ENCODE measurements at places on chromosomes 1 and 21.

DNA sequence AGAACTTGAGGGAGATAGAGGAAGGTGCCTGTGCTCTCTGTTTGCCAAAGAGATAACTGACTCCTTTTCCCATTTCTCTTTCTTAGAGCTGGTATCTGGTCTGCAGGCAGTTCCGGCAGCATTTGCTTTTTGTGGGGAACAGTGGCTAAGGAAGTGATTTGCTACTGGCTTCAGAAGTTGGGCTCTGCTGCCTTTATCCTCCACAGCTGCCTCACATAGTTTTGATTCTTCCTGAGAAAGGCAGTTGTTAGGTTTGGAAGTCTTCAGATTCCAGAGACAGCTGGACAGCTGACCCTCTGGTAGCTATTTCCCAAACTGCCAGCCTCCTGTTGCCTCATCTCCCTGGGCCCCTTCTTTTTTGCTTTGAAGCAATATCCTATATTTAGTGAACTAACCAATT is 62.6 kb upstream of the MACF1 start:
- no peak for DNase-seq

DNA sequence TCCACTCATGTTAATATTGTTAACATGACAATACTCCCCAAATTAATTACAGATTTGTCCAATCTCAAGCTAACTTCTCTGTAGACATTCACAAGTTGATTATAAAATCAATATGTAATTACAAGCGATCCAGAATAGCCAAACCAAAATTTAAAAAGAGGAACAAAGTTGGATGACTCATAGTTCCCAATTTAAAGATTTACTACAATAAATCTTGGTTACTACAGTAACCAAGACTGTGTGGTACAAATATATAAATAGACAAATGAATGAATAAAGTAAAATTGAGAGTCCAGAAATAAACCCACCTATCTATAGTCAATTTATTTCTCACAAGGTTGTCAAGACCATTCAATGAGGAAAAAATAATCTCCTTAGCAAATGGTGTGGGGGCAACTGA is 7.1 kb upstream of the KRTAP10-4 start:
- DNase-seq = no peak

DNA sequence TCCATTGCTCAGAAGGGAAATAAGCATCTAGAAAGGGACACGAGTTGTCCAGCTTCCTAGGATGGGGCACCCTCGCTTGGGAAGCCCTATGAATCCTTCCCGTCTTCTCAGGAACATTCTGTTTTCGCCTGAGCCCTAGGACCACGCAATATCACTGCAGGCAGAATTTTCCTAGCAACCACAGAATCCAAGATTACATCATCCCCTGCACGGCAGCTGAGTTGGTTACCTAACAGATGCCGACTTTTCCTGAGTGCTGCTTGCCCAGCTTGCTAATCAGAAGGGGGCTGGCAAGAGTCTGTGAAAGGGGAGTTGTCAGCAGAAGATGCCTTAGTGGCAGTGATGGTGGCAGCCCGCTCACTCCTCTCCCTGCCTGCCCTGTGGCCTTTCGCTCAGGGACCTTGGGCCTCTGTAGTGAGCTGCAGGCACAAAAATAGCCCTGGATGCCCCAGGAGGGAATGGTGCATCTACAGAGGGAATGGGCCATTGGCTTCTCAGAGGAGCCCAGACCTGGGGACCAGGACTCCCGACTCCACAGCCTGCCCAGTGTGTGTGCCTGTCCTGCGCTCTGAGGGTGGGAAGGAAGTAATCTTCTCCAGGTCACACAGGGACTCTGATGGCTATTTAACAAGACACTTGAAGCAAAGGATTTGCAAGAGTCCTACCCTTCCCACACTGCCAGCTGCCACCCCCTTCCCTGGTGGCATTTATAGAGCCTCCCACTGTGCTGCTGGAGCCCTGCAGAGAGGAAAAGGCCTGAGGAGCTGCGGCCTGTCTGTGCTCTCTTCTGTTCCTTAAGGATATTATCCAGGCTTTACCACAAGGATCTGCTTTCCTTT is 28.9 kb upstream of the CLSTN1 start:
- DNase-seq = no peak

DNA sequence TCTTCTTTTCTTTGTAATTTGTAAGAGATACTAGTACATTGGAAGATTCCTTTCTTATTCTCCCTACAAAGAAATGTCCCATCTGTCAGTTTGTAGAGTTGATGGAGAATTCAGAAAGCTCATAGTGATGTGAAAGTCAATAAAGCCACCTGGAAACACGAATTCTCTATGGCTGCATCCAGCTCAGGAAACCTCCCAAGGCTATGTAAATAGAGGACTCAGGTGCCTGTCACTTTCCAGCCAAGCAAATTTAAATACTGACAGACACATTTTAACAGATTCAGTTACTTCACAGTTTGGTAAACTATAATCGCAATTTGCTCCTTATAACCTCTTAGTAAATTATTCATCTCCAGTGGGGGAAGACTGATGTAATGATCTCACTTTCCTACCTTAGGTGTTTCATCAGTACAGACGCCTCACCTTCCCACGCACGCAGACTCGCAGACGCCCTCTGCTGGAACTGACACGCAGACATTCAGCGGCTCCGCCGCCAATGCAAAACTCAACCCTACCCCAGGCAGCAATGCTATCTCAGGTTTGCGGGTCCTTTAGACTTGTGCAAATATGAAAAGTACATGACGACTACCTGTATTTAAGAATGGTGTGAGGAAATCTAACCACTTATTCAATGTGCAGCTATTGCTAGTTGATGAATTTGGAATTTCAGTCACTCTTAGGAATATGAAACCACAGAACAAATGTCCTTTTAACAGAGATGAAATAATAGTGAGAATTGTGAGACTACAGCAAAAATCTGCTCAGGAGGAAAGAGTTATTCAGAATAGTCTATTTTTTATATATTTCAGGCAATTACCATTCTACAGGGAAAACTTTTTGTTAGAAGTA is 60.6 kb downstream of the PTPRC start:
- DNase-seq = no peak

DNA sequence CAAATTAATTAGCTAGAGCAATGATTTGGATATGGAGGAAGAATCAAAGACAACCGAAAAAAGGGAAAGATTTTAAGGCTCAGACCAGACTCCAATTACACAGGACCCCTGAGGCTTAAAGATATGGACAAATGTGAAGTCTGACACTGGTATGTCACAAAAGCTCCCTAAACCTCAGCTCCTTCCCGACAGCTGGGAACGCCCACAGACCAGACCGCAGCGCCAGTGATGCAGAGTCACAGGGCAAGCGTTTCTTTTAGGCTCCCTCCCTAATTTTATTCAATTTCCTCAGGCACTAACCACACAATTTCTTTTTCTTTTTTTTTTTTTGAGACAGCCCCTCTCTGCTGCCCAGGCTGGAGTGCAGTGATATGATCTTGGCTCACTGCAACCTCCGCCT is 40.2 kb downstream of the NID1 start:
- DNase-seq = no peak

DNA sequence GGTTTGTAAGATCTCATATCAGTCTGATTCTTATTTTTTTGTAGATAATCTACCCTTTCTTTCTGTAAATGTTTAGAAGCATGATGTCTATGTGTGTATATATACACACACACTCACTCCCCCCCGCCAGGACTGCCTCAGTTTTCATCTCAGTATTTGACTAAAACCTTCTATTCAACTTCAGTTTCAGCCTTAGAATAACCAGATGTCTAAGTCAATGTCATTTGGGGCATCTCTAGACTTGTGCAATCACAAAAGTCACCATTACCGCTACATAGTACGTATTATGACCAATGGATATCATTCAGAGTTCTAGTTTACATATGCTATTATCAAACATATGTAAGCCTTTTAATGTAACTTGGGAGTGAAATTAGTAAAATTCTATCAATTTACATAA is 53.3 kb upstream of the BOLA1 start:
- DNase-seq = no peak

DNA sequence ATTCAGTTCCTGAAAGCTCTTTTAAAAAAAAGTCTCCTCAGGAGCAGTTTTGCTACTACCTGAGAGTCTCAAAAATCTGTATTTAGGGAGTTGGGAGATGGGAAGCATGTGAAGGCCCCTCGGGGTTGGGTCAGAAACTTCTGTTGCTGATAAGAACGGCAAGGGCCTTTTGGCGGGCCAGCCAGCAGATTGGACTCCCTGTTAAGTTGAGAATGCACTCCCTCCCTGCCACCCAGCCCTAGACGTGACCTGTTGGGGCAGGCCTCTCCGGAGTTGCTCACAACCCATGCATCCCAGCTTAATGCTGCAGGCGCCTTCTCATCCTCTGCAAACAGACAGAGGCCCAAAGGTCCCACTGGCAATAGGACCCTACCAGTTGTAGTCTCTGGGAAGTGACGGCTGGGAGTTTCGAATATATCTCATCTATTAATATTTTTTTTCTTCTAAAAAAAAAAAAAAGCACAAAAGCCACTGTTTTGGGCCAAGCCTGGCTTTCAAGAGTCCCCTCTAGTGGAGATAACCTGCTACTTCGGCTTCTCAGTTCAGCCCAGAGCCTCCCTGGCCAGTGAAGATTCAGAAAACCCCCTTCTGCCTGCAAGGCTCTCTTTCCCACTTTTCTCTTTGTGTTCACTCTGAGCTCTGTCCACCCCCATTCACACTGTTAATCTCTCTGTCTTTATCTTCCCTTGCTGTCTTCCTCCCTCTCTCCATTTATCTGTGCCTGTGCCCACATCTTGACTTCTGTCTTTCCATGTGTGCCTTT is 5.3 kb downstream of the PLXNA2 start:
- DNase-seq = no peak

- no peak for DNase-seq
Measured at GRCh38 chr21:27534206-27534605, 567.3 kb upstream of the ADAMTS5 start.

GRCh38 chr1:20867062-20867461 is 80.0 kb upstream of the HP1BP3 start:
- DNase-seq = no peak

GRCh38 chr1:243842978-243843511 is 7.0 kb downstream of the AKT3 start:
- no peak for DNase-seq

- DNase-seq = no peak
Measured at GRCh38 chr1:221711656-221712055, 30.2 kb downstream of the DUSP10 start.

DNA sequence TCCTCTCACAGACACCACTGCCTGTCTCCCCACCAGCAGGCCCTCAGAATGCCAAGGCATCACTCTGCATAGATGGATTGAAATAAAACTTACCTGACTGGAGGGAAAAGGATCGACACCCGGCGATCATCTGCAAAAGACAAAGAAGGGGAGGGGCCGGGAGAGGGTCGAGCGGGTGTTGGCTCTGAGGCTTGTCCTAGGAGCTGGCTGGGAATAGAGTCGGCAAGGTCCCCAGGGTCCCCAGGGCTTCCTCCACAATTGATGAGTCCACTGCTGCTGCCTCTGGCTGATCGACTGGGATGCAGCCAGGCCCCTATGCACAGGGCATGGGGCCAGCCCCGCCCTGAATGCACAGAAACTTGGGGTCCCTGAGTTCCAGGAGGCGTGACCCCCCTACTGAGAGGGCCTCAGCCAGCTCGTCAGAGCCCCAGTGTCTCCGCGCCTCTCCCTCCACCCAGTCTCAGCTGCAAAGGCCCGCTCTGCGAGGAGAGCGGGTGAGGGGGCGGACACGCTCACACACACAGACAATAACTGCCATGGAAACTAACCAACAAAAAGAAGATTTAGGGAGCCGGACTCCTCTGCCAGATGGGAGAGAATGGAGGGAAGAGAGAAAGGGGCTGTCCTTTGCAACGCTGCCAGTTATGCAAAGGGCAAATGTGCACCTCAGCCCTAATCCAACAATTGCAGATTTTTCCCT is at the start of gene KLHDC8A:
Gene KLHDC8A, minus strand, starts transcription at position 483 of the 700 bp plus-strand sequence. CDS start 13,318 bp downstream, outside the sequence.
- DNase-seq = no peak

GRCh38 chr1:70079546-70079945 is 125.8 kb downstream of the LRRC40 start:
- DNase-seq = no peak

DNA sequence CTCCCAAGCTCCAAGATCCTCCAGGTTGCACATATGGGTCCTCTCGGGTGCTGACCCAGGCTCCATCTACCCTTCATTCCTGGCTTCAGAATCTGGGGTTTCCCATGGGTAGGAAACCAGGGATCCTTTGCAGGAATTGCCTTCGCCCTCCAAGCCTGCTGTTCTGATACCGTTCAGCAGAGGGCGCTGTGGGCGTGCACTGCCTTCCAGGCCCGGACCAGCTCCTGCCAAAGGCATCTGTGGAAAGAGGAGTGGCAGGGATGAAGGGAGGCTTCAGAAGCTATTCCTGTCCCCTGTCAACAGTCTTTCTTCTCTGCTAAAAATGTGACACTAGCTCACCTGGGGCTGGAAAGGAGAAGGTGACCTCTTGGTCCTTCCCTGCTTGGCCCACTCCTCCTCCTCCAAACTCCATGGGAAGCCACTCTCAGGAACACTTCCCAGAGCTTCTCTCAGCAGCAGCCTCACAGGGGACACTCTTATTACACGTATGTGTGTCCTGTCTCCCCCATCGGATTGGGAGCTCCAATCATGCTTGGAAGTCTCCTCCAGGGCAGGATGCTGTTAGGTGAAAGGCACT is 71.2 kb downstream of the VWA5B1 start:
- no peak for DNase-seq

GRCh38 chr1:164728719-164729118 is 169.7 kb downstream of the PBX1 start:
- no peak for DNase-seq

GRCh38 chr1:154953611-154954038 is 2.3 kb downstream of the PBXIP1 start:
- no peak for DNase-seq

All from stimulated activated CD4-positive, alpha-beta T cell treated with anti-CD3 and anti-CD28 coated beads, TNF-alpha, amount 100 ng/mL, for 1 hour (primary cell).